EH (cell line): ENCODE measurements at places on chromosomes 13 and 19.
A peak's percentile ranks its signal among the peaks of the same experiment; 100 is the strongest.

- no peak for DNase-seq
Measured at GRCh38 chr19:1766800-1767352, 13.6 kb downstream of the ONECUT3 start.

DNA sequence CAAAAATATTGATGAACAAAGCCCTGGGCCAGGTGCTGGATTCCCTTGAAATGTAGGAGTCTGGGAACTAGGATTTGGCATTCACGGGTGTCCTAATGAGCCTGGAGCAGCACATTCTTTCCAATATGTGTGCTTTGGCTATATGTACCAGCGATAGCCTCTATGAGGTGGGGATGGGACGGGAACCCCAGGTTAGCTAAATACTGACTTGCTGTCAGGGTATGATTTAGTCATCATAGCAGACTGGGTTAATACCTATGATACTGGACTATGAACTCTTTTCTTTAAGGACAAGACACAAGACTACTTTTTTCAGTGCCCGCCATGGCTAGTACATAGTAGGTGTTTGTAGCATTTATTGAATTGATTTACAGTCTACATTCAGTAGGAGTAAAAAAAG lies 152.7 kb downstream of the KCNRG start:
- DNase-seq, result no peak

- no peak for DNase-seq
Measured at GRCh38 chr19:23222998-23223652, 27.1 kb downstream of the ZNF724 start.

- DNase-seq, result no peak
Measured at GRCh38 chr19:54633401-54633800, 3.1 kb downstream of the LILRB1 start.

- no peak for DNase-seq
Measured at GRCh38 chr13:29587645-29588044, 7.8 kb downstream of the SLC7A1 start.

DNA sequence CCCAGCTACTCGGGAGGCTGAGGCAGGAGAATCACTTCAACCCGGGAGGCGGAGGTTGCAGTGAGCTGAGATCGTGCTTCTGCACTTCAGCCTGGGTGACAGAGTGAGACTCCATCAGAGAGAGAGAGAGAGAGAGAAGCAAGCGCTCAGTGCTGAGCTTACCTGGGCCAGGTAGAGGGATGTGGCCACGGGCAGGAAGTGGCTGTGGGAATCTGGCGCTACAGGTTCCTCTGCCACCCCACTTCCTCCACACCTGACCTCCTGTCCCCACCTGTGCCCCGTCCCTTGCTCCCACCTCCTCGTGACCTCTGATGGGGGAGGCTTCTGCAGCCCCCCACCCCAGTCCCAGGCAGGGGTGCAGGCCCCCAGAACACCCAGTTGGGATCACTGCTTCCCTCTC lies 1.0 kb upstream of the NCCRP1 start:
- no peak for DNase-seq

DNA sequence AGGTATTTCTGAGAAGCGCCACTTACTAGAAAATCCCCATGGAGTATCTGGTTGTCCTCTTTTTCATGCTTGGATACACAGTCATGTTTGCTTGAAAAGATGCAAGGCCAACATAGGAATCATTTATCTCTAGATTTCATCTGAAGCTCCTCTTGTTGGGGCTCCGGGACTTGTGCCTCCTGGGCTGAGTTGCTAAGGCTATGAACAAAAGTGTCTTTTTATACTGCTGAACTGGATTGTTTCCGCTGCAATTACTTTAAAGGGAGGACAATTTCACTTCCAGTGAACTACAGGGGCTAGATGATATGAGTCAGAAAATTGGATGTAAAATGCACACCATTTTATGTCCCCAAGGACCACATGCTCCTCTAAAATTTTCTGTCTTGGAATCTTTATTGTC lies 114.1 kb downstream of the TNFSF13B start:
- DNase-seq, result no peak

DNA sequence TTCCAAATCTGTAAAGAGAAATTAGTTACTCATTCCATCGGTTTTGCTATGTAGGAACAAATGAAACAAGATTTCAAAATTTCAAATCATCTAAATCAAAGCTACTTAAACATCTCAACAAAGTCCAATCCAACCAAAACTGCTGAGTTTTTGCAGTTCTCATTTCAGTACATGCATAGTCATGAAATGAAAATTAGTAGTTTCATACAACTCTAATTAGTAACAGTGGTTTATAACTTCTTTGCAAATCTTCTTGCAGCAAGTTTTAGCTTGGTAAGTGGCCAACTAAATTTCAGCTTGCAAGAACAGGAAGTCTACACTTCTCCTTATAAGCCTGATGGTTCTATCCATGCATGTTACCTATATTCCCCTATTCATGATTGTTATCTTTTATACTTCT lies 75.6 kb downstream of the SPRY2 start:
- DNase-seq, result no peak

DNA sequence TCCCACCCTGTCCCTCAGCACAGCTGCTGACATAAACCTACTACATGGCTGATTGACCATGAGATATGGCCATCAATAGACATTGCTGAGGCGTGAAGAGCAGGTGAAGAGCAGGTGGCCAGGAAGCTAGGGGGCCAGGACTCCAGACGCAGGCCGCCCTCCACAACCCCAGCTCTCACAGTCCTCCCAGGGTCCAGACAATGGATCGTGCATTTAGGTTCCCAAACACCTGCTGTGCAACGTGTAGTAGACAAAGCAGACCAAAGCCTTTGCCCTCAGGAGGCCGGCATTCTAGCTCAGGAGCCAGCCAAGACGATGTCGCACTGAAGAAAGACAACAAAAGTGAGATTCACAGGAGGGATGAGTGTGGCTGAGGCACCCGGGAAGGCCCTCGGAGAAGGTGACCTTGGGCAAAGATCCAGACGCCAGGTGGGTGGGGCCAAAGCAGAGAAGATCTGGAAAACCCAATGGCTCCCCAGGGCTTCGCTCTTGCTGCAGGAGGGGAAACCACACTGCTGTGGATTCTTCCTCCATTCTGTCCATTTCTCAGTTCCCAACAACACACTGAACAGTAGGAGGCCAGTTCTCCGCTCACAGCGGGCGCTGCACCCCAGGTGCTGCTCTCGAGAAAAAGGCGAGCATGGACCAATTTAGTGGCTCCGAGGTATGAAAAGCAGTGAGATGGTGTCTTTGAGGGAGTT lies 1.4 kb downstream of the FFAR1 start:
- no peak for DNase-seq

- no peak for DNase-seq
Measured at GRCh38 chr13:52903320-52903719, 54.9 kb upstream of the PCDH8 start.

DNA sequence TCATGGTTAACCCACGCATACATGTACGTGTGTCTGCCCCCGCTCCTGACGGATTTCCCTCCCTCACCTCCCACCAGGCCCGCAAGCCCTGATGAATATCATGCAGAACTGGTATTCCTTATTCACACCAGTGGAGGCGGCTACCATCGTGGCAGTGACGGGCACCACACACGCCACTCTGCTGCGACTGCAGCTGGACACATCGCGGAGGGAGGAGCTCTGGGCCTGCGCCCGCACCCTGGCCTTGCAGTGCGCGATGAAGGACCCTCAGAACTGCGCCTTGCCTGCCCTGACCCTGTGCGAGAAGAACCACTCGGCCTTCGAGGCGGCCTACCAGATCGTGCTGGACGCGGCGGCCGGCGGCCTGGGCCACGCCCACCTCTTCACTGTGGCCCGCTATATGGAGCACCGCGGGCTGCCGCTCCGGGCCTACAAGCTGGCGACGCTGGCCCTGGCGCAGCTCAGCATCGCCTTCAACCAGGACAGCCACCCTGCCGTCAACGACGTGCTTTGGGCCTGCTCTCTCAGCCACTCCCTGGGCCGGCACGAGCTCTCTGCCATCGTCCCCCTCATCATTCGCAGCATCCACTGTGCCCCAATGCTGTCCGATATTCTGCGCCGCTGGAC lies 35.0 kb downstream of the ZSWIM4 start:
- no peak for DNase-seq

DNA sequence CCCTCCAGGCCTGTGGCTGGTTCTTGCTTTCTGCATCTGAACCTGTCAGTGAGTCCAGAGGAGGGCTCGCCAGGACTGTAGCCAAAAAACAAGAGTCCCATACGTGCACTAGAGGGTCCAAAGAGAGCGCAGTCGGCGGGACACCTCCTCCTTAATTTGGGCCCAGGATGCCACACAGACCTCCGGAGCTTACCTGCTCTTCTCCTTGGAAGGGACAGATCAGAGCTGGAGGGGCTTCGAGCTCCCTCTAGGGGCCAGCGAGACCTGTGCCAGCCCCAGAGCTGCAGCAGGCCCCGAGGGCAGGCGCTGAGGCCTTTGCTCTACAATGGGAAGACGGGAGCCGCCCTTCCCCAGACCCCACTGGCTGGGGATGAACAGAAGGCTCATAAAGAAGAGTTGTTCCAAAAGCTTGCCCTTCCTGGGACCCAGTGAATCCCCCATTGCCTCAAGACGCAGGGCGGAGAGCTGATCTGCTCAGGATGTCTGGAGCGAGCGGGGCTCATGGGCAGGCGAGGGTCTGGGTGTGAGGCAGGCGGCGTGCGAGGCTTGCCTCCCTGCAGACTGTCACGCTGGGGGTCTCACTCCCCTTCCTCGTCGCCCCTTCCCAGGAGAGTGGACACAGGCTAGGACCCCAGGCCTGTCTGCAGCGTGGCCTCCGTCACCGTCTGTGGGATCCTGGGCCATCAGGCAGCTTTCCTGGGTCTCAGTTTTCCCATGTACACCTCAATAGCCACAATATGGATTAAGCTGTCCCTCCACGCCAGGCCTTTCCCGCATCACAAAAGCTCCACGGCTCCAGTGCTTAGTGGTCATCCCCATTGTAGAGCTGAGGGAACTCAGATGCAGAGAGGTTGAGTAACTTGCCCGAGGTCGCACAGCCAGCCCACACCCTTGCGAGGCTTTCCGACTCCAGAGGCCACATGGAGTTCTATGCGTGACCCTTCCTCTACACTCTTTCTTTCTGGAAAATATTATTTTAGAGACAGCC lies 46.9 kb upstream of the VSTM2B start:
- DNase-seq, result no peak

GRCh38 chr13:110625771-110626321 lies 10.5 kb downstream of the NAXD start:
- DNase-seq, result no peak

DNA sequence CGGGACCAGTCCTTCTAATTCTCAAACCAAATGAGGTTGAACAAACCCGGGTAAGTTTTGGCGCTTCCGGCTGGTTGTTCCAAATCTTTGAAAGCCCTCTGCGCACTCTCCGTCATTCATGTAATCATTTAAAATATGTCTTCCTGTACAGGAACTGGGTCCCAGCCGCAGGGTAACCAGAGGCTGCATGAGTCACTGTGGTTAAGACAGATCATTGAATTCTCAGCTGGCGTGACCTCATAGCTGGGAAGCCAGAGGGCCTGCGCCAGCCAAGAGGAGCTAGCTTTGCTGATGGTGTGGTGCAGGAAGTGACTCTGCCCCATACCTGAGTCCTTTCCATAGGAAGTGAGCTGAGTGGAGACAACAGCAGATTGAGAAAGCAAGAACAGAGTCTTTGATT lies 135.2 kb downstream of the TSHZ3 start:
- peak; percentile 99 for DNase-seq

- no peak for DNase-seq
Measured at GRCh38 chr13:20719783-20720182, 16.3 kb downstream of the IL17D start.

- peak; percentile 9 for DNase-seq
Measured at GRCh38 chr13:31242916-31243315, 43.1 kb downstream of the B3GLCT start.

DNA sequence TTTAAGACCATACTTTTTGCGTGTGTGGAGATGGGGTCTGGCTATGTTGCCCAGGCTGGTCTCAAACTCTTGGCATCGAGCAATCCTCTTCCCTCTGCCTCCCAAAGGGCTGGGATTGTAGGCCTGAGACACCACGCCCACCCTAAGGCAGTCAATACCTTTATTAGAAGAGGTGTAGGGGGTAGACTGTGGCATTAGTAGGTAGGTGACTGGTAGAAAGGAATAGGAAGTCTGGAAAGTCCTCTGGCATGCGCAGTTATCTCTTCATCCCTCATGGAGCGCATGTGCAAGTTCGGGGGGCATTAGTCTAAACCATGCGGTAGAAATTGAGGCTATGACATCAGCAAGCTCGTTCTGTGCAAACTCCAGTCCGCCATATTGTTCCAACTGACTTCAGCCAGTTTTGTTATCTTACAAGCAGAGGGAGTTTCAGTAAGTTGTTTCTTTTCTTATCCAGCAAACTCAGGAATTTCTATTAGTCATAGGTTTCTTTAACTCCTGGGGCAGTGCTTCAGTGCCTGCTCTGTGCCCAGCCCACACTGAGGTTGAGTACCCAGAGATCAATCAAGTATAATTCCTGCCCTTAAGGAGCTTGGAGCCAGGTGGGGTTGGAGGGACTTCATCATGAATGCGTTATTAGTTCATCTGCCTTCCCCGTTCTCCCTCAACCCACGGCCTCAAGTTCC lies 7.3 kb upstream of the RANBP3 start:
- DNase-seq, result peak; percentile 67

DNA sequence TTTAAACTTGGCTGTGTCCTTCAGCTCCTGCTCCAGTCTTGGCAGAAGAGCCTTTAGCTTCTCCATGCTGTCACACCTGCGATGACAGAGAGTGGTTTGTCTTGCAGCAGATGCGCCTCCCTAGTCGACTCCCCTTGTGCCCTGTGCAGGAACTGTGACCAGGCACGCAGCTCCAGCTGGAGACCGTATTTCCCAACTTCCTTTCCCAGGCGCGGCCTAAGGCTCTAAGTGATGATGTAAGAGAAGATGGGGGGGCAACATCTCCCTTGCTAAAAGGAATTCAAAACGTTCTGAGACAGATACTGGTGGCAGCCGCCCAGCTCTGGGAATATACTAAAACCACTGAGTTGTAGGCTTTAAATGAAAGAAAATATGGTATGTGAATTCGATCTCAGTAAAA lies 16.3 kb downstream of the DCUN1D2 start:
- peak; percentile 89 for DNase-seq

- DNase-seq, result no peak
Measured at GRCh38 chr19:55426042-55426441, 17.1 kb downstream of the SHISA7 start.

- DNase-seq, result no peak
Measured at GRCh38 chr13:103961129-103961528, 894.9 kb upstream of the SLC10A2 start.

- DNase-seq, result no peak
Measured at GRCh38 chr13:77415253-77416071, 88.6 kb upstream of the MYCBP2 start.

GRCh38 chr19:43534816-43535761 lies 2.1 kb downstream of the ZNF575 start:
- DNase-seq, result peak; percentile 69

DNA sequence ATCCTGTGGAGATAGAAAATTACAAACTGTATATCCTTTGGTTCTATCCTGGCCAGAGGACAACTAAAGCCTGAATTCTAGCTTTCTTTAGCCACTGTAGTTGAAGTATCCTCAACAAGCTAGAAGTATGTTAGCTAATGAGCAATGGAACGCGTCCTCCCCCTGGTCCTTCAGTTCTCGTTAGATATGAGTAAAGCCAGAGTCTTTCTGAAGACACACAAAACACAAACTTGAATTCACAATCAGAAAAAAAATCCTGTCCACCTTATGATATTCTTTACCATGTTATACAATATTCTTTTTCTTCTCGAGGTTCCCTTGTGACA lies 1527.0 kb upstream of the SLC10A2 start:
- DNase-seq, result no peak
